ENCODE measurements at places on chromosomes 12 and 14.

GRCh38 chr14:64326502-64326901 is 32.3 kb upstream of the ESR2 start:
- DNase-seq = no peak

GRCh38 chr14:32602699-32603098 is 273.6 kb downstream of the AKAP6 start:
- DNase-seq = no peak

DNA sequence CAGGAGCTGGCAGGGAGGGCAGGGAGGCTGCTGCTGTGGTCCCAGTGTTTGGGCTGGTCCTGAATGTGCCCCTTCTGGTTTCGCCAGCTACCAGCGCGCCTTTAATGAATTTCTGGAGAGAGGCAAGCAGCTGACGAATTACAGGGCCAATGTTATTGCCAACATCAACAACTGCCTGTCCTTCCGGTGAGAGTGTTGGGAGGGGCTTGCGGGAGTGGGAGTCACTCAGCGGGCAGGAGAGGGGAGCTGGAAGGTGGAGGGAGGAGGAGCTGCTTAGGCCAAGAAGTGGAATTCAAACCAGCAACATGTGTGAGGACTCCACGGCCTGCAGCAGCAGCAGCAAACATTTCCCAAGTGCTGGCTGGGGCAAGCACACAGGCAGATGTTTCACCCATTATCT is 7.7 kb downstream of the TNFAIP2 start:
- no peak for DNase-seq

- DNase-seq = no peak
These were observed 157.1 kb downstream of the NTF3 start for GRCh38 chr12:5589054-5589453.

DNA sequence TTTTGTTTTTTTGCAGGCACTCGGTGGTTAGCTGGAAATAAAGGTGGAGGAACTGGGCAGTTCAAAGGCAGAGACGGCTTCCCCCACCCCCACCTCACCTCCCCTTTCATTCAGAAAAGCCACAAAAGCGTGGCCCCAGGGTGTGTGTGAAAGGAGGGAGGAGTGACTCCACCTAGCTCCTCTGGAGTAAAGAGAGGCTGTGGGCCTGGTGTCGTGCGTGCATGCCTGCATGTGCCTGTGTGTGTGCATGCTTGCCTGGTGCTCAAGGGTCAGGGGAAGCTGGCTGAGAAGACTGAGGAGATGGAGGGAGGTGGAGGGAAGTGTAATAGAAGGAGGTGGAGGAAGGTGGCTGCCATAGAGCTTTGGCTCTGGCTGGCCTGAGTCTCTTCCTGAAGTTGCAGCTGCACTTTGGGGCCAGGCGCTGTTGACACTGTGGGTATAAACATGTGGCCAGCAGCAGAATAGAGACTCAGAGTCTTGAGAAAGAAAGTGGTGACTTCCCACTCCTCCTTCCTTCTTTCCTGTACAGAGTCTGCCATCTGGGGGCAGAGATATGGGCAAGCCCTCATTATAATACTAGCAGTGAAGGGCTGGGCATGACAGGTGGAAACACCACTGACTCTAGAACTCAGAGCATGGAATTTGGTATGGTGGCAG is 36.9 kb upstream of the SINHCAF start:
- no peak for DNase-seq

DNA sequence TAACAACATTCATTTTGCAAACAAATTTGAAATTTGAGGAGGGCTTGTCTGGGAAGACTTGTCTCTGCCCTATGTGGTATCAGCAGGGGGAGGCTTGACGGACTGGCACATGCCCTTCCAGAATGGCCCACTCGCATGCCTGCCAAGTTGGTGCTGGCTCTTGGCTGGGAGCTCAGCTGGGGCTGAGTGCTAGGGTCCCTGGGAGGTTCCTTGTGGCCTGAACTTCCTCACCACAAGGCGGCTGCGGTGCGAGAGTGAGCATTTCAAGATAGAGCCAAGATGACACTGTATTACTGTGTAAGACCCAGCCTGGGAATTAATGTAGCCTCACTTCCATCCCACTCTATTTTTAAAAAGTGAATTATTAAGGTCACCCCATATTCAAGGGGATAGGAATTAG is 271.6 kb upstream of the PLEKHG7 start:
- DNase-seq = no peak

GRCh38 chr14:58152014-58152857 is at the start of gene ARMH4:
TSS of gene ARMH4 (minus strand) at chr14:58152213. CDS start at chr14:58139358, 12,855 bp downstream.
- peak; percentile 25 for DNase-seq

GRCh38 chr12:67909681-67910080 is 79.6 kb upstream of the IFNG-AS1 start:
- DNase-seq = no peak

DNA sequence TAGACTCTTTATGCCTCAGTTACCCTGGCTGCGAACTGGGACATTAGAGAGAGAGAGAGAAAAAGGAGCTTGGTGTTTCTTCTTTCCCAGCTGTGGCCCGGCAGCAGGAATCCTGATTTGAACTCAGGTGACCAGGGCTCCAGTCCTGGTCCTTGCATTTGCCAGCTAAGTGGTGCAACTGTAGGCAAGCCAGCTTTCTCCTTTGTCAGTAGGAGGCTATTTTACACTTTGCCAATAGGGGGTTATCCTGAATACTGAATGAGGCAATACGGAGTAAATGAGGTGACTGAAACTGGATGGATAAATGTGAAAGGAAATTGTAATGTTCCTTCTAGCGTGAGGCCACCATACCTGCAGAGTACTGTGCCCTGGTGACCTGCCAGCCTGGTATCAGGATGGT is 27.8 kb downstream of the KCNA5 start:
- DNase-seq = no peak

DNA sequence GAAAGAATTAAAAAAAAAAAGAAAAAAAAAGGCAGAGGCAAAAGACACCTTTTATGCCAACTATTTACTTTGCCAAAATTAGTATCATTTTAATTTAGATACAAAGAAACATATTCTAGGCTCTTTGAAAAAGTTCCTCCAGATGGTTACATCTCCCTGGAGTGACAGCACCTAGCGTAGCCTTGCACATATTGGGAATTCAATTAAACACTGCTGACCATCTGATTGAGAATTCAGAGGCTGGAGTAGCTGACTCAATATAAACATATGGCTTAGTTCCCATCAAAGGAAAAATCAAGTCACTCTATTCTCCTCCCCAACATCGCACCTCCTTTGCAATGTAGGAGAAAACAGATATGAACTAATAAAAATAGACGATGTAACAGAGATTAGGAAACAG is 36.4 kb downstream of the ANKS1B start:
- no peak for DNase-seq

GRCh38 chr12:43148691-43149090 is 403.3 kb downstream of the ADAMTS20 start:
- DNase-seq = no peak

Measured in T-helper 1 cell (primary cell).